ENCODE measurements at places on chromosomes 13 and 19. TPM values are rescaled to one million over a fixed set of nuclear protein-coding genes. Genes with fewer than 3 reads are reported as not detected.
A peak's percentile ranks its signal among the peaks of the same experiment; 100 is the strongest.

Gene COX7A1
- not detected for total RNA-seq

Gene GARIN5A
- 2.7 TPM for total RNA-seq

DNA sequence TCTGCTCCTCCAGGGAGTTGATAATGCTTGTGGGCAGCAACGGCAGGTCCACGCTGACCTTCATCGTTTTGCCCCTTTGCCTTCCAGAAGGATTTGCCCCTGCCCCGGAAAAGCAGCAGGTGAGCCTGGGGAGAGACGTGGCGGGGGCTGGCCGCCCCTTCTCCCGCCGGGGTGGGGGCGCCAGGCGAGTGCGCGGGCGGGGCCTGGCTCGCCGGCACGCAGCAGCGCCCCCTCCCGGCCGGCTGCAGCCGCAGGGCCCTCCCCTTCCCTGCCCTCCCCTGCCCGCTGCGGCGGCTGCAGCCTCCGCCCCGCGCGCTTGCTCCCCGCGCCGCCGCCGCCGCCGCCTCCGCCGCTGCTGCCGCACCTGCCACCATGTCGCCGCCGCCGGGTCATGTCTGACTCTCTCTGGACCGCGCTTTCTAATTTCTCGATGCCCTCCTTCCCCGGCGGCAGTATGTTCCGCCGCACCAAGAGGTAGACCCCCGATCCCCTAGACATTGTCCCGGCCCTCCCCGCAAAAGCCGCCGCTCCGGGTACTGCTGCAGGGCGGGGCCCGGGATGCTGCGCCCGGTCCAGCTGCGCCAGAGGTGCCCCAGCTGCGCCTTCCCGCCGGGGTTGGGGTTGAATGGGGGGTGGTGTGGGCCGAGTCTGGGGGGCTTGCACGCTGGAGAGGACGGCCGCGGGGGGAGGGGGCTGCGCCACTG, at the start of gene MAST1:
MAST1 (plus strand) TSS at position 334 of the 704 bp plus-strand sequence; CDS start at position 392, 58 bp downstream.
- peaks cover 14% of the 10 kb centered on the region for H3K27me3 ChIP-seq
- H3K4me3 ChIP-seq = peak within 1 kb of the TSS; percentile 66
- H3K36me3 ChIP-seq = no peaks in the 10 kb centered on the region
- H3K4me1 ChIP-seq = peaks cover 17% of the 10 kb centered on the region
- H3K27ac ChIP-seq = no peak within 1 kb of the TSS

DNA sequence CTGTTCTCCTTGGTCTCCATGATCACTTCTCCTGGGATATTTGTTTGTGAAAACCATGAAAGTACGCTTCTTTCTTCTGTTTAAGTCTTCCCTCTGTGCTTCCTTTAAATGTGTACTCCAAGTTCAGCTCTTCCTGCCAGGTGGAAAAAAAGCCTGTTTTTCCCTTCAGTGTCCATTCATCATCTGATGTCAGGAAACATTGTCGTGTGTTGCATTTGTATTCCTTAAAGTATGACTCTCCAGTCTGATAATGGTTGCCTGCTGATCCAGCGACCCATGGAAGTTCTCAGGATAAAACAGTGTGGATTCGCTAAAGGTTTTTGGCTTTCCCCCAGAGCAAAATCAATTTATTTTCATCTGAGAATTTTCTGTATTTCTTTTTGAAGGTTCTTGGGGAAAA, 22.3 kb downstream of the SACS start:
- H3K27me3 ChIP-seq = no peaks in the 10 kb centered on the region
- no peak overlapping the region for H3K27ac ChIP-seq
- DNase-seq = no peak
- no peak overlapping the region for H3K4me3 ChIP-seq

DNA sequence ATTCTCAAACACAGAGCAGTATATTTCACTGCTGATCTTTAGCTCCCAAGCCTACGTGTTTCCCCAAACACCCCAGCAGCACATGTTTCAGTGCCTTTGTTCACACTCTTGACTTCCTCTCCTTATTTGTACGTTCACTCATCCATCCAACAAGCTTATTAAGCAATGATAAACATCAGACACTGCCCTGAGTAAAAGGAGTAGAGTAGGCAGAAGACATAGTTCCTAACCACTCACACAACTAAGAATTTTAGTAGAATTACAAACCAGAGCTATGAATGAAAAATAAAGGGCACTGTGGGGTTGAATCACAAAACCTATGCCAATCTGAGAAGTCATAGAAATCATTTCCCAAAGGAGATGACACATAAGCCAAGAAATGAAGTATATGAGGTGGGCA, 213.5 kb downstream of the DIAPH3 start:
- DNase-seq = no peak
- H3K36me3 ChIP-seq = no peaks in the 10 kb centered on the region
- H3K4me3 ChIP-seq = no peak overlapping the region
- no peaks in the 10 kb centered on the region for H3K27me3 ChIP-seq
